ENCODE measurements at places on chromosomes 5 and 9.

DNA sequence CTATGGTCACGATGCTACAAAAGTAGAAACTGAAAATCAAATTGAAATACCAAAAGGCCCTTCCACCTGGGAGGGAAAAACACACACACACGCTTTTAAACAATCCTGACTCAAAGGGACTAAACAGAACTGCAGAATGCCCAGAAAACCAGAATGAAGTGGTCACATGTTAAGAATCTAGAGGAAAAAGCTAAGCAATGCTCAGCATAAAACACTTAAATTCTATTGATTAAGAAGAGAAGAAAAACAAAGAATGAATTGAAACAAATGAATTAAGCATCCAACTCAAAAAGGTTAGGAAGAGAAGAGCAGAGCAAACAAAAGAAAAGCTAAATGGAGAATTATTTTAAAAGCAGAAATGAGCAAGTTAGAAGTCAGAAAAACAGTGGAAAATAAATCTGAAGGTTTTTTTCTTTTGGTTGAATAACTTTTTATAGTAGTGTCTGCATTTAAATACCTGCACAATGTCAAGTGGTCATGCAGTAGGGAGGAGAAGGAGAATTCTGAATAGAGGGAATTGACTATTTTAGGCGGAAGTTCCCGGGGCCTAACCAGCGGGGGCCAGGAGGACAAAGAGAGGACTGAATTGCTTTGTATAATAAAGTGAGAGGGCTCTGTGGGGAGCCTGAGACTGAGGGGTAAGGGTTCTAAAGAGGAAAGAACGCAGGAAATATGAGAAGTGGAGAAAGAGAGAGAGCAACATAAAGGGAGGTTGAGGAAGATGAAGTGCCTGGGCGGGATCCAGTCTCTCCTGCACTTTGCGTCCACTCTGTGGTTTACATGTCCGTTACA is 146.8 kb downstream of the ATPSCKMT start:
- no peak for DNase-seq

DNA sequence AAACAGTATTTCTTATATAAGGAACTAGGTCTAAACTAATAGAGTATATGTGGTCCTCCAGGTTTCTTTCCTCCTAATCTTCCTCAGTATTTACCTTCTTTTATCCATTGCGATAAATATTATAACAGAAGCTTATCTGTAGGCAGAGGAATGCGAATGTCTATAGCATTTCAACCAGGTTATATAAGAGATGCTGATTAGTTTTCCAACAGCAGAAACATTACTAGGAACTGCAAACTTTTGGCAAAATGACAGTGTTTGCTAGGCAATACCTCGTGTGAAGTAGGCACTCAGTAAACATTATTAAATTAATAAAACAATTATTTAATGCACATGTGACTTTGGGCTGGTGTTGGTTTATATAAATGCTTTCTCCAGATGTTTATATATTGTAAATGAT is 206.5 kb downstream of the GABRB2 start:
- DNase-seq, result no peak

GRCh38 chr9:78821126-78821822 is 524.3 kb downstream of the PSAT1 start:
- DNase-seq, result peak; percentile 25

GRCh38 chr5:58786035-58786434 is 203.2 kb downstream of the RAB3C start:
- no peak for DNase-seq

DNA sequence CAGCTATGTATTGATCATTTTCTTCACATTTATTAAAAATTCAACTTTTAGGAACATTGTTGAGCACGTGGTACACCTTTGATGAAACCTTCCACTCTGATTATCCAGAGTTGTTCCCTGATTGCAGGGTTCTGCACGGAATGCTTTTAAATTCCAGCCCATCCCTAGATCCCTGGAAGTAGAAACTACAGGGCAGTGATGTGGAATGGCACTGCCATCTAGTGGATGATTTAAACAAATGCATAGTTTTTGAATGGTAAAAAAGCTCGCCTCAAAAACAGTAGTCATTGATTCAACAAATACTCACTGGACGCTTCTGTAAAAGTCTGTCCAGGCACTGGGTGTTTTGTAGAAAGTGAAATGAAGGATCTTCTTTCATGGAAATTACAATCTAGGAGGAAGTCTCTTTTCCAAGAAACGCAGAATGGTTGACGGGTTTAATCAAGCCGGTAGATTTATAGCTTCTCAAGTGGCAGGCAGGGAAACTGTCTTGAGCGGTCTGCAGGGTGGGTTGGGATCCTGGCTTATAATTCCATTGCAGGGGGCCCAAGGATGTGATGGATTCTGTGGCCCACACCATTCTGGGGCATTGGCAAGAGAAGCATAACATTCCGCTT is 118.4 kb downstream of the ARHGAP26 start:
- DNase-seq, result peak; percentile 9

- DNase-seq, result no peak
Measured at GRCh38 chr9:73951147-73951546, 546.0 kb upstream of the RORB start.

DNA sequence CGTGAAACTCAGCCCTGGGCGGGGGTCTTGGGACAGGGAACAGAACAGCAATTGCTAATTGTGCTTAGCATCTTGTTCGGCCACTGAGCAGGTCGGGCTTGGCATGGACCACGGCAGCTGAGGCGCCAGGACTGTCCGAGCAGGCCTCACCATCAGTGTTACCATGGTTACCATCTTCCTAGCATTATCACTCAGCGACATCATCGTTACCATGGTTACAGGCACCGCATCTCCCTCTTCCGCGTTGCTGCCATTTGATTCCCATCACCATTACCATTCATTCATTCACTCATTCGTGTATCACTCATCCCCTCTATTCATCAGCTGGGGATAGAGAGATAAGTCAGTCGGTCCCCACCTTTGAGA is 81.0 kb upstream of the ZBTB43 start:
- no peak for DNase-seq

- no peak for DNase-seq
Measured at GRCh38 chr9:36930941-36931340, 103.1 kb downstream of the PAX5 start.

DNA sequence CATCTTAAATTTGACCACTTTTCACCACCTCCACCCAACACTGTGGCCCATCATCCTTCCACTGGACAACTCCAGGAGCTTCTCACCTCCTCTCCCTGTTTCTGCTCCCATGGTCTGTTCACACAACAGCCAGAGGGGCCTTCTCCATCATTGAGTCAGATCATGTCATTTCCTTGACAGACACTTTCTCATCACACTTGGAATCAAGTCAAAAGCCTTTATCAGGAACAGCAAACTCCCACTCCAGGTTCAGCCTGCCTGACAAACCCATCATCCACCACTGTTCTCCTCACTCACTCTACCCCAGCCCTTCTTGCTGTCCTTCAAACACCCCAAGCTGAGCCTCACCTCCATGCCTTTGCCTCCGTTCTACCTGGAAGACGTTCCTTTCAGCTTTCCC is 78.4 kb upstream of the ADRA1B start:
- DNase-seq, result no peak

DNA sequence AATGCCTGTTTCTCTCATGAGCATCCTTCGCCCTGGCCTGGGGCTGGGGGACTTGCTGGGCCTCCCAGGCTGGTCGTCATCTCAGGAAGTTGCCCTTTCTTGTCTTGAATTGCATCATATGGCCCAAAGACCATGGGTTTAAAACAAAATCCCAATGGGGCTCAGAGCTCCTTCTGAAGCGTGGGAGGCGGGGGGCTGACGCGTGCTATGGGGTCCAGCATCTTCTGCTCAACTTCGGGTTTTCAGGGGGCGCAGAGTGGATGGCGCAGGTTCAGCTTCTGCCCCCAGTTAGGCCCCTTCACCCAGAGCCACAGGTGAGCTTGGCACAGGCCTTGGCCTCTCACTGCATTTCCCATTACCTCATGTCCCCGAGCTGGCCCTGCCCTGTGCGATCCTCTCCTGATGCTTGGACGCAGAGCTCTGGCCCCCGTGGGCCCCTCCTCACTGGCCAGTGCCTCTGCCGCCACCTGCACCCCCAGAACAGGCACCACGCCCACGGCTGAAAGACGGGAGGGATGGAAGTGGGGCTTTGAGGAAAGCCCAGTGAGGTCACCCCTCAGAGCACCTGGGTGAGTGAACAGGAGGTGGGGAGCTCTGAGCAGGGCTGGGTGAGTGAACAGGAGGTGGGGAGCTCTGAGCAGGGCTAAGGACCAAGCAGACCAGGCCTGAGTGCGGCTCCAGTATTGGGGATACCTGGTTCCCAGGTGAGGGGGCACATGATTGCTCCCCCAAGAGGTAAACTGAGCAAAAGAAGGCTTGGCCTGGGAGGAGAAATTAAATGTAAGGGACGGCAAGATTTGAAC is 56.0 kb downstream of the TRIP13 start:
- DNase-seq, result no peak

DNA sequence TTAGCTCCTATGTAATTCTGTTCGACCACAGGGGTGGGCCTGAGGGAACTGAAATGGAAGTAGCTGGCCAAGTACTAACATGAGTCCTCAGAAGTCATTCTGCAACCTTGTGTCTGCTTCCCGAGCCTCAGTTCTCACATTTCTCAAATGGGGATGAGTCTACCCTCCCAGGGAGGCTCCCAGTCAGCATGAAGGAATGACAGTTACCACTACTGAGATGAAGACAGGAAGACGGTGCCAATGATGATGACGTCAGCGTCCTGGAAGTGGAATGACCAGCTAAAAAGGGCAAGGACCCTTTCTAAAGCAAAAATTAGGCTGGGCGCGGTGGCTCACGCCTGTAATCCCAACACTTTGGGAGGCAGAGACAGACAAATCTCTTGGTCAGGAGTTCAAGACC is 6.8 kb downstream of the PIP5KL1 start:
- DNase-seq, result no peak

- no peak for DNase-seq
Measured at GRCh38 chr5:34717426-34718327, 61.5 kb downstream of the RAI14 start.

DNA sequence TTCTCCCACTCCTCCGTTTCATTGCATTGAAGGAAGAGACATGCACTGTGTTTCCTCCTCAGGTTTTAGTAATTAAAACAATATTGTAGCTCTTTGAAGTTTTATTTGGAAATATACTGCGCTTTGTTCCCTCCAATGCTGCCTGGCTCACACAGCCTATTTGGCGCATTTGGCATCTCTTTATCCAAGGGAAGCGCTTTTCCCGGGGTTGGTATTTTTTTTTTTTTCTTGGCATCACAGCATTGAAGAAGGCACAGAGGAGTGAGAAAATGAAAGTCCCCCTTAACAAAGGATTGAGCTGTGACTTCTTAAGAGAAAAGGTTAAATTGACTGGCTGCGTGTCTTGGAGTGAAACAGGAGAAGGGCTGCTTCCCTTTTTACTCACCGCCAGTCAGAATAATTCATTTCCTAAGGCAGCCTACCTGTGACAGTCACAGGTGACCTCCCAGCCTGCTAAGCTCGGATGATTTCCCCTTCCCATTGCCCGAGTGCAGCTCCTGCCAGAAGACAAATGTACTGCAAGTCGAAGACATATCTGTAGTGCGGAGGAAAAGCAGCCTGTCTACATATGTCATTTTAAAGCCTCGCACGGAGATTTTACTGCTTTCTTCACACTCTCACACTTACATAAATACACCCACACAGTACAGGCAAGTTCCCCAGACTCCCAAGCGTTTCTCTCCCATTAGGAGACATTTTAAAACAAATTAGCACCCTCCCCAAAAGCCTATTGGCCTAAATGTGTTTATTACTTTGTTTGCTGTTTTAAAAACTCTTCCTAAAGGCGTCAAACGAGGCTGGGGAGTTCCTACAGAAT is 665.5 kb upstream of the ZNF608 start:
- no peak for DNase-seq

- no peak for DNase-seq
Measured at GRCh38 chr9:120524863-120525262, 55.1 kb downstream of the CDK5RAP2 start.

- no peak for DNase-seq
Measured at GRCh38 chr5:59593439-59594007, 300.0 kb downstream of the PDE4D start.

DNA sequence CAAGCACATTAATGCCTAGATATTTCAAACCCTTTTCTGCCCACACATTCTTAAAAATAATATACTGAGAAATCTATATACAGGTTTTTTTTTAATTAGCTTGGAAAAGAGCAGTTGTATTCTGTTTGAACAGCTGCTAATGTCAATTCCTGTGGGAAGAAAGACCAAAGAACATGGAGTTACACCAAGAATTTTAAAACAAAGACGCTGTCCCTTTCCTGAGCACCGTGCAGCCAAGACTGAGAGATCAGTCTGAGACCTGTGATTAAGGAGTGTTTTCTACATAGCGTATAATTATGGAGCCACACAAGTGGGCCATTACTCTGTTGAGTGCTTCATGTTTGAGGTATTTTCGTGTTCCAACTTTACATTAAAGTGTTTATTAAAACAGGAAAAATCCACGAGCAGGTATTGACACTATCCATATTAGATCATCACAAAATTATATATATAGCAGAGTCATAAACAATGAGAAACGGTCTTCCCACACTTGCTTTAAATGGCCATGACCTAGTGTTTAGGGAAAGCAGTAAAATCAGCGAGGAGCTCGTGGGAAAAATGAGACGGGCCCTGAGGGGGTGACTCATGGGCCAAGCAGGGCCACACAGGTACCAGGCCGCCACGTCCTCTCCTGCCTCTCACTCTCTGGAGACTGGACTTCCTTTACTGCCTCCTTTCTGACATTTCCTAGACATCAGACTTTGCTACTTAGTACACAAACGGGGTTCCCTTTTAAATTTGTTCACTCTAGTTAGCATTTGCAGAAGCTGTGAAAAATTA is 153.1 kb upstream of the OTULINL start:
- DNase-seq, result no peak

DNA sequence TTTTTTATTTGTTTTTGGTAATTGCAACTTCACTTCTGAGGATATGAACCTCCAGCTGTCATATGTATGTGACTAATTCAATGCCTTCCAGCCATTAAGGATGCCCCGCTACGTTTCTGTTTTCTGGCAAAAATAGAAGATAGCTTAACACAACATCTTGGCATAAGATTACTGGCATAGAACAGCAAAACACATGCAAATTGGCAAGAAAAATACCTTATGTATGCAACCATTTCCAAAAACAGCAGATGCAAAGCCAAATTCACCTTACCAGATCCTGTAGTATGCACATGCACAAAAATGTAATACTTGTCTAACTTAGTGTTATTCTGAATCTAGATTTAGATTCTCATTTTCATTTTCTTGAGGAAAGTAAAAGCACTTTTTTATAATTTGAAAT is 461.1 kb upstream of the CYLC2 start:
- DNase-seq, result no peak

- DNase-seq, result peak; percentile 16
Measured at GRCh38 chr5:156934450-156935211, 28.4 kb downstream of the TIMD4 start.

All from memory B cell (primary cell).